ENCODE measurements at places on chromosomes 2 and 18.

GRCh38 chr2:120854766-120855530, 119.3 kb downstream of the GLI2 start:
- no peak for DNase-seq

DNA sequence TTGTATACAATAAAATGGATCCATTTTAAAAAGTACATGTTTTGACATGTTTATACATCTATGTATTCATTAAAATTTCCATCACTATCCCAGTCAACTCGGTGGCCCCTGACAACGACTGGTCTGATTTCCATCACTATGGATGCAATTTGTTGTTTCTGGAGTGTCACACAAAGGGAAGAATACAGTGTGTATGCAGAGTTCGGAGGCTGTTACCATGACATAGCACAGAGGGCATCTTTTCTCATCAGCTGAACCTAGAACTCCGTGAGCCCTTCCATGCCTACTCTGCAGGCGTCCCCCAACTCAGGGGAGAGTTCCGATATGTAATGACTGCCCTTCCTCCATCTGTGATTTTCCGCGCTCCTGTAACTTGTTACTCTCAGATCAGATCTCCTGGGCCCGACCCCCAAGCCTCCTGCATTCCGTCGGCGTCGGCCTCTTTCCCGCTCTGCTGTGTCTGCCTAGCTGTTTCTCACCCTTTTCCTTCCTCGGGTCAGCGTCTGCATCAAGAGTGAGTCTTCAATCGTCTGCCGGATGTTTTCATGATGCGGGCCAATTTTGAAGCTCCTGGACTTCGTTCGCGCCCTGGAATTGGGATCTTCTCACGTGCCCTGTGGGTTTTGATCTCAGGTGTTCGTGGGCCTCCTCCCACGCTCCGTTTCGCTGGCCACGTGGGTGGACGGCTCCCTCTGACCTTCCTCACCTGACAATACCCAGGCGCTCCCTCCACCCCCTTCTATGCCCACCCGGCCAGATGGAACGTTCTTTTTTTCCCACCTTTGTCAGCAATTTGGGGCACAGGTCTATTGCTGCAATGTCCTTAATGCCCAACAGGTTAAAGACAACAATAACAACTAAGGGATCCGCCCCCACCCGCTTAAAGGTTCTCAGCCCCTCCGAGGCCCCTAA, 161.0 kb downstream of the TWIST2 start:
- DNase-seq, result no peak

DNA sequence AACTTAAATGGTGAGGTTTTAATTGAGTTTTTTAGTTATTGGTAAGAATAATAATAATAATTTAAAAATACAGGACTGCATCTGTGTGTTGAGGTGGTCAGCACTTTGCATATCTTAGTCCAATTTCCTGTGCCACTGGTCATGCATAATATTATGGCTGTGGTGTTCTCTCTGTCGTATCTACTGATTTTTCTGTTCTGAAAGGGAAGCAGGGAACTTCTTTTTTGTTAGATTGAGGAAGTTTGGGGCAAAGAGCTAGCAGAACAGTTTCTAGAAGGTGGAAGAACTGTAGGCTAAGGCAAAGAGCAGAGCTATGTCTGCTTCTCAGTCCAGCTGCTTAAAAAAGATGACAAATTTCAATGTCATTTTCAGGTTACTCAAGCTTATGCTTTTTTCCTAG, 74.3 kb downstream of the XRCC5 start:
- DNase-seq, result no peak

GRCh38 chr2:88554189-88554588, 73.1 kb downstream of the EIF2AK3 start:
- DNase-seq, result no peak

GRCh38 chr18:40326985-40327384, 1628.0 kb upstream of the PIK3C3 start:
- no peak for DNase-seq
